ENCODE measurements at places on chromosomes 7 and 10.
A peak's percentile ranks its signal among the peaks of the same experiment; 100 is the strongest.

DNA sequence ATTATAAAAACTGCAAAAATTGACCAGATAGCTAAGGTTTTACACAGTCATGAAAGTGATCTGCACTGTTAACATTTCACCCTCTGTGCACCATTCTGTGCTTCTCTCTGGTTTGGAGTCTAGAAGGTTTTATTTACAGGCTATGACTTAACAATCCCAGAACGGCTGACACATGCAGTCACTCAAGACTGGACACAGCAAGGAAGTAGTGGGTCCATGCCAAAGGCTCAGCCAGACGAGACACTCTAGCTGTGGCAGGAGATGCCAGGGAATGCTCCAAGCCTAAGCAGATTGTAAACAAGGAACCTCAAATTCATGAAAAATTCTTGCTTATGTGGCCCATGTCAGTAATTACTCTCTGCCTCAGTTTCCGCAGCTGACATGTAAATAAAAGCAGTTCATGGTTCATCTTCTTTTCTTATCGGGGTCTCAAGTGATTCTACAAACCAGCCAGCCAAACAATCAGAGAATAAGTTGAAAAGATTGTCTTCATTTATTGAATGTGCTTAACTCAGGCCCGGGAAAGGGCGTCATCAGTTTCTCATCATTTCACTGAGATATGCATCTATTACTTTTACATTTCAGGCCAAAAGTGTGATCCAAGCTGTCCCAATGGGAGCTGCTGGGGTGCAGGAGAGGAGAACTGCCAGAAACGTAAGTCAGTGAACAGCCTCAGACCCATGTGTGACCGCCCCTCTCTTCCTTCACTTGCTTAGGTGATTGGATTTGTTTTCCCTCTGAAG is 132.1 kb downstream of the EGFR start:
- no peak for DNase-seq

- peak; percentile 86 for DNase-seq
Measured at GRCh38 chr7:114889646-114890285, 32.1 kb upstream of the MDFIC start.

GRCh38 chr10:129962031-129962871 is 1.8 kb downstream of the EBF3 start:
- DNase-seq, result no peak

DNA sequence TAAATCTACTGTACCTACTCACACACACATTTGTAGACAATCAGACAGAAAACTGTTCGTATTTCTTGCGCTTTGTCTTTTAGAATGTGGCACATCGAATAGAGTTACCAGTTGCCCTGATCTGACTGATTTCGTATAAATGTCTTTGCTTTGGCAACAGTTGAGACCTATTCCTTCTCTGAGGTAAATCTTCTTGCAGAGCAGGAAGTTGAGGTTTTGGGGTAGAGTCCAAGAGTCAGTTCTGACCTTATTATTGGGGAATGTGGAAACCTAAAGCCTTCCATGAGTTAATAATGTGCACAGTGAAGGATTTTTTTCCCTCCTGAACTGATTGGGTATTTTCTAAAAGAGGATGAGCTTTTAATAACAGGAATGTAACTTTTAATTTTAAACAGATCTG is 135.3 kb downstream of the KIAA1217 start:
- peak; percentile 83 for DNase-seq

- peak; percentile 10 for DNase-seq
Measured at GRCh38 chr10:29533696-29534285, 101.0 kb downstream of the SVIL start.

- DNase-seq, result no peak
Measured at GRCh38 chr10:114081911-114082583, 38.4 kb downstream of the ADRB1 start.

DNA sequence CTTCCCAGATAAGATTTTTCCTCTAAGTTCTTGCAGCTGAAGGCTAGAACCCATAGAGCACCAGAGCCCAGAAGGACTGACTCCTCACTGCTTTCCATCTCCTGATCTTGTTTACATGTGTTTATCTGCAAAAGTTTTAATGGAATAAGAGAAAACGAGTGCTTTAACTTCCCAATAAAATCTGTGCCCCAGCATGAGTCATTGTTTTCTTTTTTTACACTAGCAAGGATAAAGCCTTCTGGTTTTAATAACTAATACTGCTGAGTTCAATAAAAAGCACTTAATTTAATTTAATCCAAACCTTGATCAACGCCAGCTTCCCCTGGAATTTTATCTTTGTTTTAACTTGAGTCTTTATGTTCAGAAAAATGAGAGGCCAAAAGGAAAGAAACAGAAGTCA is 227.6 kb downstream of the HPSE2 start:
- DNase-seq, result no peak

DNA sequence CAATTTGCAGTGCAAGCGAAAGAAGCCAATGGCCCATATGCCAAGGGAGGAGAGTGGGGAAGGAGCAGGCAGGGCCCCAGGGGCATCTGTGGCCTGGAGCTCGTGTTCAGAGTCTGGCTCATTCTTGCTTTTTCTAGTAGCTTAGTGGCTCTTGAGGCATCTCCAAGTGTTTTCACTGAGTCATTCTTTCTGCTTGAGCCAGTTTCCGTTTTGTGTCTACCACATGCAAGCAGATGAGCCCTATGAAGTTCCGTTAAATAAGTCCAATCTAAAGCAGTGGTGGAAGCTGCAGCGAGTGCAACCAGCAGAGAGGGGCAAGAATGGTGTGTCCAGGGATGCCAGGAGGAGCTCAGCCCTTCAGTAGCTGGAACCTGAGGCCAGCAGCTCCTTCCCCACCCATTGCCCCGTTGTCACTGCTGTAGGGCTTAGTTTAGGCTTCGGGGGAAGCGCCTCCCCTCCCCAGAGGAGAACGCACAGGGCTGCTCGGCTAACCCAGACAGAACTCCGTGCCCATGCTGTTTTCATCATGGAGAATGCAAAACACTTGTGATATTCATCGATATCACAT is 57.4 kb upstream of the EBF3 start:
- peak; percentile 91 for DNase-seq

GRCh38 chr7:77561352-77561751 is 24.3 kb downstream of the PTPN12 start:
- DNase-seq, result no peak

DNA sequence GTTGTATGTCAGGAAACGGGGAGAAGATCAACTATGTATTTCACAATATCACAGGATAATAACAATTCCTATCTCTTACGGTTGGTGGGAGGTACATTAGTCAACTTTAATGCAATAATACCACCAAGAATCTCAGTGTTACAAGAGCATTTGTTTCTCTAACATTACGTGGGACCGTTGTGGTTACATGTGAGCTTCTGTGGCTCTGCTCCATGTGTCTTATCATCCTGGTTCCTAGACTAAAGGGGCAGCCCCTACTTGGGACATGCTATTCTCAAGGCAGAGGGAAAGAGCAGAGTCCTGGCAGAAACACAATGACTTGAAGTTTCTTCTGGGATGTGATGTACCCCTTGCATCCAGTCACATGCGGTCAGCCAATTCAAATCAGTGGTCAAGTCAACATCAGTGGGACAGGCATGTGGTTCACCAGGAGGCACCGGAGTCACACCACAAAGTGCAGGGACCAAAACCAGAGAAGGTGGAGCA is 2.5 kb upstream of the ZNF22 start:
- no peak for DNase-seq

GRCh38 chr7:70259502-70259901 is 661.2 kb downstream of the AUTS2 start:
- DNase-seq, result peak; percentile 67

GRCh38 chr10:78830062-78830975 is 238.4 kb upstream of the ZMIZ1 start:
- DNase-seq, result no peak

GRCh38 chr10:132329565-132330485 is 2.2 kb upstream of the LRRC27 start:
- peak; percentile 66 for DNase-seq

DNA sequence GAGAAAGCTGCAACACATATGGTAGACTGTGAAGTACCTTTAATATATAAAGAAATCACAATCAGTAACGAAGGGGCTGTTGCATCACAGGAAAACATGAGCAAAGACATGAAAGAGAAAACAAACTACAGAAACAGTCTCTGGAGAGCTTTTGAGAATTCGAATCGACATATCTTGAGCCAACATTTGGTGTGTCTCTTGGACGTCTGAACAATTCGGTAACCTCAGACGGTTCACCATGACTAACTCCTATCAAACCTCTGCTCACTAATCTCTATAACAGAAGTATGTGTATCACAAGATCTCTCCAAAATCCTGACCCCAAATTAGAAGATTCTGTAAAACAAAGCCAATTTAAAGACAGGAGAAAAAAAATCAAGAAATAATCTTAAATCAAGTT is 262.0 kb upstream of the YAE1 start:
- DNase-seq, result no peak

DNA sequence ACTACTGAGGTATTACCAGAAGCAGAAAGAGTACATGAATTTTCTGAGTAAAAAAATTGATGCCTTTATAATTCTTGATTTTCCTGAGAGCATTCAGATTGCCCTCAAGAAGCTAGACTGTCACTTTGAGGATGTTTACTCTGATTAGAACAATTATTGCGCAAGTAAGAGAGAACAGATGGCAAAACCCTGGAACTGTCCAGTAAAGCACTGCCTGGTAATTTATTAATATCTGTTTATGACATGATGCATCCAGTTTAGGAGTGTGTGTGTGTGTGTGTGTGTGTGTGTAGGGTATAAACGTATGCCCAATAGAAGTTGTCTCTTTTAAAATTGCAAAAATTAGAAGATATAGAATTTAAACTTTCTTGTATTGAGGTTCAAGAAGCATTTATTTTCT is 379.7 kb downstream of the PHTF2 start:
- DNase-seq, result peak; percentile 15

DNA sequence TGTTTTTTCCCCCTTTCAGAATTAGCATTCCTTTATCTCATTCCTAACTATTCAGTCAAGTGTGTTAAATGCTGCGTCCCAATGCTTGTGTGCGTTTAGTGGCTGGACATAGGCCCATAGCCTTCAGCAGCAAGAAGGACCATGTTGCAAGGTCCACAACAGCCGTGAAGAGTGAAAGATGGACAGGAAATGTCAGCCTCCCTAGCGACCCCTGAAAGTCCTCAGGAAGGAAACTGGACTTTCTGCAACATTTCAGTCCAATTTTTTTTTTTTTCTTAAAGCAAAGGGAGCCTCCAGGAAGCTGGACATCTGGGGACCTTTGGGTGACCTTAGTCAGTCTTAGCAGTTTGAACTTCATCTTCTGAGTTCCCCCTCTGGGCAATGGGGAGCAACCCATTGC is 550.7 kb upstream of the MGMT start:
- DNase-seq, result no peak

GRCh38 chr7:100435401-100436304 is 644 bp downstream of the PPP1R35 start:
- peak; percentile 52 for DNase-seq

GRCh38 chr10:86699541-86699940 is 31.2 kb downstream of the LDB3 start:
- DNase-seq, result no peak

DNA sequence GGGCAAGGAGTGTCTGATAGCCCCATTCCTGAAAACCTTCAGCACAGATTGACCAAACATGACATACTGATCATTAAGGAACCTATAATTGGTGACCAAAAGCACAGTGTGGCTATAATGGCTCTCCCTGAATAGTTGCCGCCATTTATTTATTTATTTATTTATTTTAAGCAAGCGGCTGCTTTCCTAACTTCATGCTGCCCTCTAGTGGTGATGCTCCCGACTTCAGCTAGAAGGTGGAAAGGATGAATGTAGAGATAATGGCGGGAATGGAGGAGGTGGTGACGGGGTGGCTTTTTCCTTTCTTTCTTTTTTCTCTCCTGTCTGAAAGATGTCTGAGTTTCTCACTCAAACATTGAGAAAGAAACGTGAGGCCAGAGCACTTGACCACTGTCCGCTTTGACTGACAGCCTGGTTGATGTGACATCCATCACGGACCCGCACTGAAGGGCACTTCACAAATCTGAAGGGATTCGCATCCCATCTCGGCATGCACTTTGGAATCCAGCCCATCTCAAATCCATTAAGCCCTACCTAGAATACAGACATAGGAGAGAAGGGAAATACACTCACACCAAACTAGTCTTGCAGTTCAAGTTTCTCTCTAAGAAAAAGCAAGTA is 1090.1 kb downstream of the KCNMA1 start:
- DNase-seq, result peak; percentile 70

GRCh38 chr7:156754201-156754600 is 113.6 kb downstream of the RNF32 start:
- no peak for DNase-seq

GRCh38 chr10:22005763-22006162 is 2.2 kb upstream of the DNAJC1 start:
- DNase-seq, result no peak

- no peak for DNase-seq
Measured at GRCh38 chr10:26157734-26158133, 58.8 kb upstream of the GAD2 start.

GRCh38 chr10:30121401-30121800 is 62.0 kb upstream of the JCAD start:
- DNase-seq, result no peak

DNA sequence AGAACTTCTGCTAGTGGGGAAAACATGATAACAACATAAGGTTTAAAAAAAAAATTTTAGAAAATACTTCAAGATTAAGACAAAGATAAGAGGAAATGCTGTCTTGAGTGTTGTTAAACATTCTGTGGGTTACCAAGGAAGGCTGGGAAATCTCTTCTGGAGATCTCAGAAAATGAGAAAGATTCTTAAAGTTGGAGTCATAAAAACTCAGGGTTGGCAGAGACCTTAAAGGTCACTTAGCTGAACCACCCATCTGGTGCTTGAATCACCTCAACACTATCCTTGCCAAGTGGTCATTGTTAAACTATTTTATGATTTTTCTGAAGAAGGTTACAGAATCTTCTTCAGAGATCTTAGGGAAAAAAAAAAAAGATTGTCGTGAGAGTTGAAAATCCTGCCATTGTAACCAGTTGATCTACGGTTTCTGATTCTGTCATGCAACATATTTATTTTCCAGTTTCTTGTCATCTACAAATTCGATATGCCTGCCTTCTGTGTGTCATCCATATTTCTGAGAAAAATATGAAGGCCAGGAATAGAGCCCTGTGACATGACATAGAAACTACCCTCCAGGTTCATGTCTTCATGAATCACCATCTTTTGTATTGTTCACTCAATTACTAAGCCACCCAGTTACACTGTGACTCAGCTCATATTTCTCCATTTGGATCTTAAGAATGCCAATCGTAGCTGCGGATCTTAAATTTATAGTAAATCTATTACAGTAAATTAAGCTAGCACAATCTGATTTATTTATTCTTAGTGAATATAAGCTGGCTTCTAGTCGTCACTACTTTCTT is 179.2 kb downstream of the ST7 start:
- DNase-seq, result peak; percentile 42

GRCh38 chr7:99406557-99406956 is 1.8 kb downstream of the PDAP1 start:
- no peak for DNase-seq

- no peak for DNase-seq
Measured at GRCh38 chr10:110531687-110532086, 34.0 kb downstream of the DUSP5 start.
